ENCODE measurements at places on chromosomes 12 and 14.

- DNase-seq = no peak
Measured at GRCh38 chr12:79333144-79333543, 357.6 kb downstream of the PAWR start.

GRCh38 chr14:103113774-103114173 is 9.5 kb upstream of the TNFAIP2 start:
- DNase-seq = no peak

GRCh38 chr12:5505751-5506150 is 73.8 kb downstream of the NTF3 start:
- no peak for DNase-seq

GRCh38 chr12:112170971-112171596 is 45.7 kb downstream of the TRAFD1 start:
- DNase-seq = no peak

DNA sequence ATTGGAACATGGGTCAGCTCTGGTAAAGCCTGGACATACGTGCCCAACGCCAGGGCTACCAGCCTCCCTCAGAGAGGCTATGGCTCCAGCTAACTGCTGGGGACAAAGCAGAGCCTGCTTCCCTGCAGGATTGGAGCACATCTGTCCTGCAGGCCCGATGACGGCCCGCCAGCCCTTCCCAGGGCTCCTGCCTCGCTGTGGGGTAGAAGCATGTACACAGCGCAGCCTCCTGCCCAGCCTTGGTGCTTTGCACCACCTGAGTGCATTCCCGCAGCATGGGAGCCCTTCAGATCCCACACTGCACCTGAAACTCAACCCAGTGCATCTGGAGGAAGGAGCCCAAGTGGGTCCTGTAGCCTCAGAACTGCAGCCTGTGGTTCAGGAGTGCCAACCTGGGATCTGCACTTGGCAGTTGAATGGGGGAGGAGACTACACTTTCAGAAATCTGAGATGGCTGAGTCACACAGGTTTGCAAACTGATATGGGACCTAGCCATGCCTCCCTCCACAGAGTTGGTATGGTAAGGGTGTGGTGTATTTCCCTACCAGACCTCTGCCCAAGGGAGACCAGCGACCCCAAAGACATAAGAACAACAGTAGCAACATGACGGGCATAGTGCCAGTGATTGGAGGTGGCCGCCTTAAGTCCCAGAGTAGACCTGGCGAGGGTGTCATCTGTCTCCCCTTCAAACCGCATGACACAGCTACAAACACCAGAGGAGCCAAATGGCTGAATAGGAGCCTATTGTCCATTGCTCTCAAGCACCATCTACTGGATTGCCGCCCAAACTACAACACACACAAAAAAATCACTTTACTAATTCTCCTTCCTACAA is 273.9 kb upstream of the MIS18BP1 start:
- no peak for DNase-seq
